ENCODE measurements at places on chromosomes 6 and 20.
A peak's percentile ranks its signal among the peaks of the same experiment; 100 is the strongest.

DNA sequence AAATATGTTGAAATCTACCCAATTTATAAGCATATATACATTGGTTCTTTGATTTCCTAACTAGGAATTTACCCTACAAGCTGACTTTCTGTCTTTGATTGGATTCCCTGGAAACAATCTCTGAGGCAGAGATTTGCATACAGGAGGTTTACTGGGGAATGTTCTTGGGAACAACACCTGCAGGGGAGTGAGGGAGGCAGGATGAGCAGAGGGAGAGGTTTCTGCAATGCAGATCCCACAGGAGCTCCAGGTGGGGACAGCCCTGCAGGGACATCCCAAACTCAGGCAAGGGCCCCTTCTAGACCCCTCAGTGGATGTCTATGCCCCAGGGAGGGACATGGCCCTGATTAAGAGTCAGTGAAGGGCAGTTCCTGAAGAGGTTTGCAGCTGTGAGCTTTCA is 95.2 kb upstream of the CCDC167 start:
- no peak for DNase-seq

GRCh38 chr6:90268178-90268577 is 28.5 kb downstream of the BACH2 start:
- peak; percentile 53 for DNase-seq

- no peak for DNase-seq
Observed at GRCh38 chr6:150055131-150055530, 13.8 kb downstream of the ULBP3 start.

- no peak for DNase-seq
Observed at GRCh38 chr6:78770765-78771164, 96.6 kb upstream of the IRAK1BP1 start.

GRCh38 chr6:139187489-139187888 is 52.6 kb downstream of the HECA start:
- DNase-seq, result no peak

GRCh38 chr6:88519301-88520016 is 353.3 kb upstream of the CNR1 start:
- no peak for DNase-seq

DNA sequence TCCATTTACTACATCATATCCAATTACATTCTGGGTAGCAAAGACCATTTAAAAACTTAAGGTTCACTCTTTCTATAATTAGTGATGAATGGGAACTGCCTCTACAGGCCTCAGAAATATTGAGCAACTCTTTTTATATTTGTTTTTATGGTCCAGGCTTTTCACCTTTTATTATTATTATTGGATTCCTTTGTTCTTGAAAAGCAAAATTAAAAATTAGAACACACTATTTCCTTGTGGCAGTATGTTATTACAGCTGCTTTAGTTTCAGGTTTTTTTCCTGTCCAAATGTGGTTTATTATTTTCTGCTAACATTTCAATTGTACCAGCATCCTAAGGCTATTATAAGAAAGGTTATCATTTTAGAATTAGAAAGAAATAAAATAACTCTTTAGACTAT is 150.1 kb downstream of the FARS2 start:
- no peak for DNase-seq

DNA sequence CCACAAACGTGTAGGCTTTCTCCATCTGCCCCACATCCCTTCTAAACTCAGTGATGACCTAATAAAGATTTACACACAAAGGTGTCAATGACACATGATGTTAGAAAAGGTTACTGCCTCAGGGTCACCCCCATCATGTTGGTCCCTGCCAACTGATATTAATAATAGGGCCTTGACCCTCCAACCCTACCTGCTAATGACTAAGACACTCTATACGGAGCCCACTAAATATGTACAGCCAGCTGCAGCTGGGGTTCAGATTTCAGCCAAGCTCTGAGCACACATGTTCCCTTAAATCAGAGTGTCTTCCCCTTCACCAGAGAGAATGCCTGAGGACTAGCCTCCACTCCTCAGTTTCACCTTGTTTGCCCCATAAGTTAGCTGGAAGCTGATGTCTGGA is 67.4 kb upstream of the SNRPB2 start:
- DNase-seq, result no peak

DNA sequence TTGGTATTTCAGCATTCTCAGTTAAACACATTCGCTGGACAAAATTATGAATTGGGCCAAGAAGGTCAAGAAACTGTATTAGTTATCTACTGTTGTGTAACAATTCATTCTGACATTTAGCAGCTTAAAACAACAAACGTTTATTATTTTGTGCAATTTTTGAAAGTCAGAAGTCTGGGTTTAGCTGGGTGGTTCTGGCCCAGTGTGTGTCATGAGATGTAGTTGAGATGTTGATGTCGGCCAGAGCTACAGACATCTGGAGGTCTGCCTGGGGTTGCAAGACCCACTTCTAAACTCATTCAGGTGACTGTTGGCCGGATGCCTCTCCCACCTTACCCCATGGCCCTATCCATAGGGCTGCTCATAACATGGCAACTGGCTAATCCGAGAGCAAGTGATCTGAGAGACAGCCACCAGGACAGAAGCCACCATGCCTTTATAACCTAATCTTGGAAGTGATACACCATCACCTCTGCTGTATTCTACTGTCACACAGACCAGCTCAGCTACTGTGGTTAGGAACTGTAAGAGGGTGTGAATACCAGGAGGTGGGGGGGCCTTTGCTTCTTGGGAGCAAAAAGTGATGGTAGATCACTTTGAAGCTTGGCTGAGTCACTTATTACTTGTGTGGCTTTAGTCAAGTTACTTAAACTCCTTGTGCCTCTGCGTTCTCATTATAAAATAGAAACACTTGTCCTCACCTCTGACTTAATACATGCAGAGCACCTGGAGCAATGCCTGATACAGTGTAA is 217.0 kb upstream of the MYLIP start:
- peak; percentile 19 for DNase-seq

GRCh38 chr6:21605166-21605565 is 11.6 kb downstream of the SOX4 start:
- no peak for DNase-seq

DNA sequence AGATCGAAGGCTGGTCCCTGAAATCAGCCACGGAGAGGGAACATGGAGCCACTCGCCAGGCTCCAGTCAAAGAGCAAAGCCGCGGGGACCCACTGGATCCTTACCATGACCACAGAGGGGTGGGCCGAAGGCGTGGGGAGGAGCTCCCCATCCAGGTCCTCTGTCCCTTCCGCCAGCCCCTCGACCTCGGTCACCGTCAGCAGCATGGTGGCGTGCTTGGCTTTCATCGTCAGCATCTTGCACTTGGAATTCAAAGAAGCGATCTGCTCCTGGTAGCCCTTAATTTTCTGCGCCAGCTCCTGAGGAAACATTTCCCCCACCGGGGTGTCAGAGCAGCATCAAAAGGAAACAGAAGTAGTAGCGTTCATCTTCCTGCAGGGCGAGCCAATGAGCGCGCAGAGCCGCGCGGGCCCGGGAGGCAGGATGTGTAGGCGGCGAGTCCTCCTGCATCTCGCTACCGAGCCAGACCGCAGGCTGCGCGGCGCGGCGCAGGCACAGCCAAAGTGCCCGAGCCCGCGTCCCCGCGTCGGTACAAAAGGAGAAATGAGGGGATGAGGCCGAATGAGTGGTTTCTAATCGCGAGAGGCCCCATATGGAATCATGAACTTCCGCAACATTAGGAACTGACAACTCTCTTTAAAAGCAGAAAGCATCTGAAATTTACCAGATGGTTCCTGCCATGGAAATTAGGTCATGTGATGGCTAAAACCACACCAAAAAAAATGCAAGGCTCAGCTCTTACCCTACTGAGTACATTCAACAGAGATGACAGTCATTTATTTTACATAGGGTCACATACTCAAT is 335.2 kb downstream of the SYNE1 start:
- peak; percentile 92 for DNase-seq

DNA sequence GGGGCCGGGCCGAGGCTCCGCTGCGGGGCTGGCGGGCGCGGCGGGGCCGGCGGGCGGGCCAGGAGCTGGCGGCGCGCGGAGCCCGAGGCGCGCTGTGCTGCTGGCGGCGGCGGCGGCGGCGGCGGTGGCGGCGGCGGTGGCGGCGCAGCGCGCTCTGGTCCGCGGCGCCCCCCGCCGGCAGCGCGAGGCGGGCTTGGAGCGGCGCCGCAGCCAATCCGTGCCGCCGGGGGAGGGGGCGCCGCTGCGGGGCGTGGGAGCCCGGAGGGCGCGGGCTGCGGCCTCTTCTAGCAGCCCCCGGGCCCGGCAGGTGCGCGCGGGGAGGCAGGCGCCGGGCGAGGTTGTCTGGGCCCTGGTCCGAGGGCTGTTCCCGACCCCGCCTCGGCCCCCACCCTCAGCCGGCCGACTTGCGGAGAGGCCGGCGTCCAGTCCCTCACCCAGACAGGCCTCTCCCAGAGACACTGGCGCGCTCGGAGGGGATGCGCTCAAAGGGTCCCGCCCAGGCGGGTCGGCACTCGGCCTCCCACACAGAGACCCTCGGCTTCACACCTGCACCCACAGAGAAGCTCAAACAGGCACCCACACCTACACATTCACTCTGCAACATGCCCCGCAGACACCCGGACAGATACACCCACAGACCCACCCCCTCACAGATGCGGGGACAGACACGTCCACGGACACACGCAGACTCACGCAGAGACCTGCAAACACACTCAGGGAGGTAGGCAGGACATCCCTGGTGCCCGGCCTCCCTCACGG is at the start of gene RIMS4:
TSS of gene RIMS4 (minus strand) at position 156 of the 759 bp plus-strand sequence. CDS start 275 bp downstream, outside the sequence.
- DNase-seq, result no peak

- DNase-seq, result peak; percentile 7
Observed at GRCh38 chr20:34190679-34191090, 50.5 kb upstream of the ASIP start.

DNA sequence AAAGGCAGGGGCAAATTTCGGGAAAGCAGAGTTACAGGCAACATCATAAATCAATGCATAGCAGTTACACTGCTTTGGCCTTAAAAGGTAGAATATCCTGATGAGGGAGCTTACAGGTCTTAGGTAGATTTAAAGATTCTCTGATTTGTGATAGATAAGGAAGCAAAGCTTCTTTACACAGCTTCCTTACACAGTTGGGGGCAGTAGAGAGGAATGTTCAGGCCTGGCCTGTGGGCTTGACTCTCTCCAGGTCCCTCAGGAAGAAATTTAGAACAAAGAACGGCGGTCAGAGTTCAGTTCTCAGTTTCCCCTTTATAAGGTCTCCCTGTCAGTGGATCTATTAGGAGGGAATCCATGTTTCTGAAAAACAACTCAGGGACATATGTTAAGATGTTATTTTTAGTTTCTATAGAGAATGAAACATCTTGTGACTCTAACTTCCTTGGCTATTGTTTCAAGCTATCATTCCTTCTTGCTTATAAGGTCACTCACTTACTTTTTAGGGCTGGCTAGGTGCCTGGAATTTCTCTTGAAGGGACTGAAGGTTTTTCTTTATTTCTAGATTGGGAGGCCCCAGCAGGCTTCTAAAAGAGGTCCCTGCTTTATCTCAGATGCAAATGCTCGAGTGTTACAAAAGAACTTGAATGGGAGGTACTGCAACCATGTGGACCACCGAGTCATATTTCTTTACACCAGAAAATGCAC is 11.8 kb downstream of the HLA-B start:
- no peak for DNase-seq

GRCh38 chr6:46380152-46380807 is 111.0 kb downstream of the RCAN2 start:
- DNase-seq, result no peak

- no peak for DNase-seq
Observed at GRCh38 chr20:40016392-40016791, 672.6 kb downstream of the MAFB start.

DNA sequence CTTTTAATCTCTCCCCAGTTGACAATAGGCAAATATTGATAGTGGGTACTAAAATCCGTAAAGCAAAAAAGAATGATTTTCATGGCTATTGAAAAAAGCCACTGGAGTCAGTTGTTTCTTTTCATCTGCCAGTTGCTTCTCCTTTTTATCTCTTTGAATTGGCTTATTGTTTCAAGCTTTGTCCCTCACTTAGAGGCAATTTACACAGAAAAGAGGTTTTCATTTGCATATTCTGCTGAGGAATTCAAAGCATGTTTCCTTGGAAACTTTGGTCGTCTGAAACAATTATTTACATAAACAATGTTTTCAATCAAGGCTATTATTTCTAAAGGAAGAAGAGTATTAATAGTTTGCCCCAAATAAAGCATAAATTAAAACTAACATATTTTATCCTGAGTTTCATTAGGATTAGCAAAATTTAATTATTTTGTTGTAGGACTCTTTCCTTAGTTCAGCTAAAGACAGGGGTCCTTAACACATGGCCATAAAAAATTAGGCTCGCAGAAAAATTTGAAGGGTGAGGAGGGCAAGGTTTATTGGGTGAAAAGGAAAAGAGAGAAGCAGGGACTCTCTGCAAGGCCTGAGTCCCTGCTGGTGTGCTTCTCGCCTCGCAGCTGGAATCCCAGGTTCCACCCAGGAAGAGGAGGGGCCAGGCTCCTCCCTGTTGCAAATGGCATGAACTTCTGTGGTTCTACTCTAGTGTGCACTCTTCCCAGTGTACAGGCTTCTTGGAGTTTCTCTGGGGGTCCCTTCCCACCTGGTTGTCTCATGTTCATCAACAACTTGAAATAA is 138.8 kb upstream of the LAMA2 start:
- DNase-seq, result no peak

DNA sequence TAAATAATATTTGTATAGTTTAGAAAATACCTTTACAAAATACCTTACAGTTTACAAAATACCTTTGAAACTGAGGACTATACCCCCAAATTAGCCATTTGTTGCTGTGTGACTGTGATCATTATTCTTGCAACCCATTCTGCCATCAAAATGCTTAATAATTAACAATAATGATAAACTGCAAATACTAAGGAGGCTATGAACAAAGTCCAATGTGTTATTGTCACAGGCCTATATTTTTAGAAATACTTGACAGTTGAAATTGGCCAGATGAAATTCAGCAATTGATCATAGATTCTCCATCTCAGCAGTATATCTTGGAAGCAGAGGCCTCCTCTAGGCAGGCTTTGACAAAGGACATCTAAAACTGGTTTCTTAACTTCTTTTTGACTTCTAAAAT is 178.6 kb downstream of the HS3ST5 start:
- no peak for DNase-seq

GRCh38 chr6:1850121-1850839 is 240.6 kb downstream of the FOXC1 start:
- no peak for DNase-seq

GRCh38 chr20:38186788-38187221 is 21.7 kb upstream of the TGM2 start:
- no peak for DNase-seq

DNA sequence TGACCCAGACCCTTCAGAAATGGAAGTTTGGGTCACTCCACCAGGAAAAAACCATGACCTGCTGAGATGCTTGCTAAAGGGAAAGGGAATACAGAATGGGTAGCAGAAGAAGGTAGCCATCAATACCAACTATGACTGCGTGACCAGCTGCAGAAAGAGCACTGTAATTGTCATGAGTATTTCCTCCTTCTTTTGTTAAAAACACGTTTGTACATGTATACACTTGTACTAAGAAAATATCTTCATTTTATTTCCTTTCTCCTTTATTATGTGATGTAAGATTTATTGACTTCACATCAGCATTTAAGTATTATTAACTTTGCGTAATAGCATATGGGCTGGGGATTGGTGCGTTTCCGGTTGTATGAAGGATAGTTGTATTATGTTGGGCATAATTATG is 12.6 kb upstream of the MUC21 start:
- no peak for DNase-seq

All from stimulated activated naive CD8-positive, alpha-beta T cell treated with anti-CD3 and anti-CD28 coated beads, Interleukin-15, amount 100 ng/mL, for 72 hours (primary cell).